ENCODE measurements at places on chromosomes 12 and 14. TPM values are rescaled to one million over a fixed set of nuclear protein-coding genes. Genes with fewer than 3 reads are reported as not detected.

The ENDOU gene
- polyA plus RNA-seq, result not detected

The POTEM gene
- polyA plus RNA-seq, result not detected

The C1QL4 gene
- polyA plus RNA-seq, result not detected

The NRXN3 gene
- polyA plus RNA-seq, result not detected

The BTBD6 gene
- polyA plus RNA-seq, result 5.5 TPM

DNA sequence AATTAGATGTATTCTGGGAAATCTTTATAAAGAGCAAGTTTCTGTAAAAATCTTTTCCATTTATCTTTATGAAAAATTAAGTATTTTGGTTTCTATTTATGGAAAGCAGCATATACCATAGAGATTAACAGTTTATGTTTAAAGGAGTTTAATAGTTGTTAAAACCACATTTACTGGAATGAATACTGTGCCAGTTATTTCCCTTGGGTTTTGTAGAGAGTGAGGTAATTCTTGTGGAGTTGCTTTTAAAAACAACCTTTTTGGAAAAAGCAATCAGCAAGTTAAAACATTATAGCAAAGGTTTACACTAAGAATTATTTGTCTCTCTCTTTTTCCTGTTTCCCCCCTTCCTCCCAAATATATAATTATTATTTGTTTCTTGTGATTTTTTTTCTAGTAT lies 34.9 kb downstream of the AEBP2 start:
- no peak for DNase-seq

DNA sequence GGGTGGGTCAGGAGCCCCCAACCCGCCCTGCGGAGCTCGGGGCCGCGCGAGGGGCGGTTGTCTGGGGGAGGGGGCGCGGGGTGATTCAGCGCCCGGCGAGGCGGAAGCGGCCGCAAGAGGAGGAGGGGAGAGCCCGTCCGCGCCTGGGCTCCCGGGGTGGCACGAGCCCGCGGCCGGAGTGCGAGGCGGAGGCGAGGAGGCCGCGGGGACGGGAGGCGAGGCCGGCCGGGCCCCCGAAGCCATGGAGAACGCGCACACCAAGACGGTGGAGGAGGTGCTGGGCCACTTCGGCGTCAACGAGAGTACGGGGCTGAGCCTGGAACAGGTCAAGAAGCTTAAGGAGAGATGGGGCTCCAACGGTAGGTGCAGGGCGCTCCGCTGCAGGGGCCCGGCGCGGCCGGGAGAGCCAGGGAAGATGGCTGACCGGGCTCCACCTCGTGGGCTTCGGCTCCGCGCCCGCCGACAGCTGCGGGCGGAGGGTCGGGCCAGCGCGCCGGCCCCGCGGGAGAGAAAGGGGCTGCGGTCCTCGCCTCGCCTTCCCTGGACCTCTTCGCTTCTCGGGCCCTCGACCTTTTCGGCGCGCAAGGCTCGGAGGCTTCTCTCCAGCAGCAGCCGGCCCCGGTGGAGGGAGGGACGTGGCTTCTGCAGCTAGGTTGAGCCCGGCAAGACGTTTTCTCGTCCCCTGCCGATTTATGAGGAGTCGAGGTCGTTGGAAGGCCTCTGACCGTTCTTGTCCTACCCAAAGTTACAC lies 677 bp downstream of the ATP2A2 start:
- DNase-seq, result peak; percentile 41

- DNase-seq, result peak; percentile 87
Measured at GRCh38 chr12:111438481-111438880, 32.8 kb downstream of the SH2B3 start.

GRCh38 chr14:23385642-23386265 lies 8.9 kb downstream of the CMTM5 start:
- no peak for DNase-seq

GRCh38 chr12:131894981-131895639 lies 688 bp downstream of the ULK1 start:
- no peak for DNase-seq

DNA sequence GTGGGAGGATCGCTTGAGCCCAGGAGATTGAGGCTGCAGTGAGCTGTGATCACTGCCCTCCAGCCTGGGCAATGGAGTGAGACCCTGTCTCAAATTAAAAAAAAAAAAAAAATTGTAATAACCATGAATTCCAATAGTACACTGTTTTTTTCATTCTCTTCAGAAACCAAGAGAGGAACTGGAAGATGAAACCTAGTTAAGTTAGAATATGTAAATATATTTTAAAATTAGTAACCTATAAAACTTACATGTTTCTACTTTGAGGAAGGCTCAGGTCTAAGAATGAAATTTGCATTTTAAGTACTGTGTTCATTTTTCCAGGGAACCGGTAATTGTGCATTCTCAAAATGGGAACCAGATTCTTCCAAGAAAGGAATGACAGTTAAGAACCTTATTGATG lies 18.8 kb downstream of the KNTC1 start:
- DNase-seq, result no peak

DNA sequence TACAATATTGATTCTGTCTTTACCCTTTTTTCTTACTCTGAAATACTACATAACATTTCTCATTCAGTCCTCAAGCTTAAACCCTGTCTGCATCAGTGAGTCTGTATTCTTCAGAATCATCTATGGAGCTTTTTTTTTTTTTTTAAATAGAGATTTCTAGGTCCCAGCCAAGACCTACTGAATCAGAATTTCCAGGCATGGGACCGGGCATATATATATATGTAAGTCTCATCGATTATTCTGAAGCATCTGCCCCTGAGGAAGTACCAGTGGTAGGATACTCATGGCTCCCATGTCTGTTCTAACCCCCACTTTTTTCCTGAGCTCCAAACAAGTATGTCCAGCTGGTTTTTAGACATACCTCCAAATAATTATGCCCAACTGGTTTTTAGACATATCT lies 6.1 kb downstream of the DDX47 start:
- DNase-seq, result no peak

DNA sequence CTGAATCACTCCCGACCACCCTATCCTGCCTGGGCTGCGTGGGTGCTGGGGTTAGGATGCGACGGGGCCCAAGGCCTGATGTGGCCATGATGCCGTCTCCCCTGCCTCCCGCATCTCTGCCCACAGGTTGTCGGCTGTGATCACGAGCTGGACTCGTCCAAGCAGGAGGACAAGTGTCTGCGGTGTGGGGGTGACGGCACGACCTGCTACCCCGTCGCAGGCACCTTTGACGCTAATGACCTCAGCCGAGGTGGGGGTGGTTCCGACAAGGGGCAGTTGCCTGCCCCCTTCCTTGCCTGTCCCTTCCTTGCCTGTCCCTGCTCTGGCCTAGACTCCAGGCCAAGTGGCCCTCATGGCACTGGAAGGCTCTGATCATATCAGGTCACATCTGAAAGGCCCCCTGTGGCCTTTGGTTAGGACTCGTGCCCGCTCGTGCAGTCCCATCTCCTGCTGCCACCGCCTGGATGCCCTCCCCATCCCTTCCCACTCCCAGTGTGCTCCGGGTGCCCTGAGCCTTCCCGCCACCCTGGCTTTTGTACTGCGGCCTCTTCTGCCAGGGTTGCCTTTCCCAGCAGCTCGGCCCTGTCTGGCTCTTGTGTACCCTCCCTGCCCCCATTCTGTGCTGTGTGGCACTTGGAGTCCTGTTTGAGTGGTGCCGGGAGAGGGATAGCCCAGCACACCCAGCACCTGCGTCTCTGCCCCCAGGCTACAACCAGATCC lies 13.6 kb downstream of the PAPLN start:
- DNase-seq, result no peak

DNA sequence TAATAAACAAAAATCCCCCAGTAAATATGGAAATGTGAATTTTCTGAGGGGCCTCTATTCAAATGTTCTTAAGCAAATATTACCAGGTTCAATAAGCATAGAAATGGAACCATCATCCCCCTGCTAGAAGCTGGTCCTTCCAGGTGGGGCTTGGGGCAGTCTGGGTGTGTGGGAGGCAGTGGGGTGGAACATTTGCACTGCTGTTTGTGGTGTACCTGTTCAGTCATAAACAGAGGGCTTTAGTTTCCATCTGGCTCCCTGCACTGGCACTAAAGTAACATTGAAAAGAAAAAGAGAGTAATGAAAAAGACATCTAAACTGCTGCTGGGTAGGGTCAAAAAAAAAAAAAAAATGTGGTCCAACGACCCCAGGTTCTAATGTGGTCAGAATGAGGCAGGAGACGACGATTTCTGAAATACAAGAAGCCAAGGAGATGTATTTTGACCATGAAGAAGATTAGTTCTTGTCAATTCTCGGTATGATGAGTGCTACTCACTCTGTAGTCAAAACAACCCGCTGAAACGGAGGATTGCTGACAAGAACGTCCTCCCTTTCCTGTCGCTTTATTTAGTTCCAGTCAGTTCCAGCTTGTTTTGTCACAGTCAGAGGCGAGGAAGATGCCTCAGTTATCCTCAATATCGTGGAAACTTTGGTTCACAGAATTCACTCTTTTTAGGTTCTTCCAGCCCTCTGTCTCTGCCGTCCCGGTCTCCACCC lies 44.2 kb upstream of the MANSC4 start:
- DNase-seq, result no peak

- peak; percentile 69 for DNase-seq
Measured at GRCh38 chr12:1117970-1118563, 127.0 kb downstream of the ERC1 start.

GRCh38 chr14:61444215-61444768 lies 122.9 kb downstream of the PRKCH start:
- DNase-seq, result peak; percentile 54

- DNase-seq, result no peak
Measured at GRCh38 chr14:88750945-88751344, 41.8 kb downstream of the EML5 start.

- no peak for DNase-seq
Measured at GRCh38 chr14:58746701-58747100, 108.9 kb downstream of the DACT1 start.

DNA sequence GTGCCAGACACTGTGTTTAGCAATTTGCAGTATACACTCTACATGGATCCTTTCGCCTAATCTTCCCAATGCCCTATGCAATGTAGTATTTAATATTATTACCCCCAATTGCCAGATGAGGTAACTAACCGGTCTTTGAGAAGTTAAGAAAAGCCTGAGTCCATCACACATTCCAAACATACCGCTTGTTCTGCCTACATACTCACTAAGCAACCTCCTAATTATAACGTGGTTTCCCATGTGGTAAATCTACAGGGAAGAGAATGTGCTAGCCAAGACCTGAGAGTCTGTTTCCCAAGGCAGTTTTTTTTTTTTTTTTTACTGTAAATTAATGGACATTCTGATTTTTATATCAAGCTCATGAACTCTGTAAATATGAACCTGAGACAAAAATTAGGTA lies 37.2 kb downstream of the ATP2B1 start:
- no peak for DNase-seq

- no peak for DNase-seq
Measured at GRCh38 chr14:89648510-89648909, 231.5 kb upstream of the FOXN3 start.

- no peak for DNase-seq
Measured at GRCh38 chr12:94650143-94651056, at the start of gene TMCC3. Gene TMCC3 (minus strand): TSS chr12:94650557. CDS start chr12:94650430, 127 bp downstream.

DNA sequence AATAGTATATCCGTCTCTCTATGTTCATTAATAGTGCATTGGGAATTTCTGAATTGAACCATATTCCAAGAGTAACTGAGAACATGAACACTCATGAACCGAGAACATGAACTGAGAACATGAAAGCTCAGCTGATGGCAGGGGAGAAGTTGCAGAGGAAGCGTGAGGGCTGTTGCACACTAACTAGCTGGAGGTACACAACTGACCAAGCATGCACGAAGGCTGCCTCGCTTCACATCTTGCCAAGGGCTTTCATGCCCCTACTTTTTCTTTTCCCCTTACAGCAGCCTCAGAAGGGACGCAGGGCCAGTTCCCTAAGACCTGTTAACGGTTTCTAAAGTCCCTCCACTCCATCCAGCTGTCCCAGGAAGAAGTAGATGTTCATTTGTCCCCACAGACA lies 4.3 kb downstream of the RNASE1 start:
- no peak for DNase-seq

DNA sequence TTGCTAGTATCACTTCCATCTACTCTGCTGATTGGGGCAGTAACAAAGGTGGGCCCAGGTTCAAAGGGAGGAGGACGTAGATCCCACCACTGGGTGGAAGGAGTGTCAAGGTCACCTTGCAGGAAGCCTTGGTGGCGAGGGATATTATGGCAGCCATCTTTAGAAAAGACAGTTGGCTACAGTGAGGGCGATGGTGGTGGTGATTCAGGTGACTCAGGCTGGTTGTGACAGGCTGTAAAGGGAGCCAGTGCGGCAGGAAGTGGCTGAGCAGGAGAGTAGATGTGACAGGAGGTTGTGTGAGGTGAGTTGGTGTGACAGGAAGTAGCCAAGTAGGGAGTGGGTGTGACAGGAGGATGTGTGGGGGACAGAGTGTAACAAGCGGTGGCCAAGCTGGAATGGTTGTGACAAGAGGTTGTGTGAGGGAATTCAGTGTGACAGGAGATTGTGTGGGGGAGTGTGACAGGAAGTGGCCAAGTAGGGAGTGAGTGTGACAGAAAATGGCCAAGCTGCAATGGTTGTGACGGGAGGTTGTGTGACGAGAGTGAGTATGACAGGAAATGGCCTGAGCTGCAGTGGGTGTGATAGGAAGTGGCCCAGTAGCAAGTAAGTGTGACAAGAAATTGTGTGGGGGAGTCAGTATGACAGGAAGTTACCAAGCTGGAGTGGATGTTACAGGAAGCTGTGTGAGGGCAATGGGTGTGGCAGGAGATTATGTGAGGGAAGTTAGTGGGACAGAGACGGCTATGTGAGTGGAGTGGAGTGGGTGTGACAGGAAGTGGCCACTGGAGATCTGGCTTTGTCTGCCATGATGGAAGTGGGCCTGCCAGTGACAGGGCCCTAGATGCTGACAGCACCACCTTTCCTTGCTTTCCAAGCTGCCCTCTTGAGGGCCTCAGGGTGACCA lies 136.5 kb upstream of the MYL2 start:
- peak; percentile 20 for DNase-seq

DNA sequence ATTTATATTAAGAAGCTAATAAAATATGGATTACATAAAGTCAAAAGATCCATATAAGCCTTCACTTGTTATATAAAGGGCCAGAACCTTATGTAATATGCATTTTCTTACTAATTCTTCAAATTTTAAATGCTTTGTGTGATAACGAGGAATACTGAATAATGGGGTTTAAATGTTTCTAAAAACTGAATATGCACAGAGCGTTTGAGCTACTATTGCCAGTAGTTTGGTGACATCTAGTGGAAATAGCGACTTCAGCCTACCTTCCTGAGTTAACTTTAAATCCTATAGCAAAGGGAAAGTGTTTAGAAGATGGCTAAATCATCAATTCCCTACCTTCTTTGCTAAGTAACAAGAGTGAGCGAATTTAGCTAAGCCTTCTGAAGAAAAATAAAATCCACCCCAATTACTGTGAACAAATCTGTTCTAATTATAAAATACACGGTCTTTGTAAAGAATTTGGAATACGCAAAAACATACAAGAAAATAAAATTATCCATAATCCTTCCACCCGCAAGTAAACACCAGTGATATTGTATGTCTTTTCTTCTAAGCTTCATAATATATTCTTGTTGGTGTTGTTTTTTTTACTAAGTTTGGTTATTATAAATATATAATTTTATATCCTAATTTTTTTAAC lies 115.5 kb upstream of the G2E3 start:
- DNase-seq, result no peak

DNA sequence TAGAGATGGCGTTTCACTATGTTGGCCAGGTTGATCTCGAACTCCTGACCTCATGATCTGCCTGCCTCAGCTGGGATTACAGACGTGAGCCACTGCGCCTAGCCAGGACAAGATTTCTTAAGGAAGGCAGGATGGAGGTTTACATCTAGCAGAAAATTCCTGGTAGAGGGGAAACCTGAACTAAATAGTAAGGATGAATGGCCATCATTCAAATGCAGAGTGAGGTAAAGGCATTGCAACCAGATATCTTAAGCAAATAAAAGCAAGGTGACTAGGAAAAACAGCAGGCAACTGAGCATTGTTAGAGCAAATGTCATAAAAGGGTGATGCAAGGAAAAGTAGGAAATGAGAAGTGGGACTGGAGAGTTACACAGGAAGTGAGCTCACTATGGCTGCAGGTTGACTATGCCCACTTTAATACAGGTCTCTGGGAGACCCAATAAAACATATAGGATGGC lies 133.0 kb downstream of the SOX5 start:
- DNase-seq, result no peak

Measured in naive thymus-derived CD8-positive, alpha-beta T cell (primary cell).